Activated CD4-positive, alpha-beta T cell treated with anti-CD3 and anti-CD28 coated beads, Interleukin-2, amount 50 U/mL, for 4 hours (primary cell): ENCODE measurements at places on chromosomes 2 and 18.

DNA sequence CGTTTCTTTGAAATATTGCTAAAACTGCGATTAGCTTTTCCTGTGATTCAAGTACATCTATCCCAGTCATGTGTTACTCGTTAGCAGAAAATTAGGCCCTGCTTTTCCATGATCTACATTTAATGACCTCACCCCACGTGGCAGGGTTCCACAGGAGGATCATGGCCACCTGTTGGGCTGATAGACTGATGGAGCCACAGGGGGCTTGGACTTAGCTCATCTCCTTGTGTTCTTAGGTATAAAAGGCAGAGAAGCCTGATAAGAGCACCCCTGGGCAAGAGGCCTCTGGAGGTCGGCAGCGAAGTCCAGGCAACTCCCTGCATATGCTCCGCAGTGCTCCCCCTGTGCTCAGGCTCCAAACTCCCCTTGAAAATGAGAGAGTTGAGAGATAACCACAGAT, 12.9 kb downstream of the FZD7 start:
- DNase-seq: no peak

- no peak for DNase-seq
Observed at GRCh38 chr2:237458519-237458918, 28.5 kb upstream of the MLPH start.

- DNase-seq: no peak
Observed at GRCh38 chr2:9008951-9009664, 5.6 kb upstream of the MBOAT2 start.

GRCh38 chr2:30201990-30202389, 29.3 kb upstream of the LBH start:
- no peak for DNase-seq

- no peak for DNase-seq
Observed at GRCh38 chr2:195763866-195764265, 106.8 kb downstream of the SLC39A10 start.

DNA sequence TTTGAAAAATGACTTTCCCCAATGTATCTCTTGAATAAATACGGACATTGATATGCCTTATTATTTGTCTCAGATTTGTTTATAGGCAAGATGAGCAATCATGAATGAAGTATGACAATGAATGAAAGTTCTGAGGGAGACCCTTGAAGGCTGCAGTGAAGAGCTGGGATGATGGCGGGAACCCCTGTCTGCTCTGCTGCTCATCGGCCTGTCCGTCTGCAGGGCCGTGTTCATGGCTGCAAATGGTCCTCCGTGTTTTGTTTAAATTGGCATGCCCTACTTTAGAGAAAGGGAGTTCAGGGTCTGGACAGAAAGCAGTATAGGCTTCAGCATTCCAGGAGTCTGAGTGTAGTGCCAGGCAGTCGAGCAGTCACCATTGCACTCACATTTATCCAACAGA, 1.2 kb upstream of the HS1BP3 start:
- no peak for DNase-seq

GRCh38 chr2:96260387-96261260, 5.2 kb downstream of the TMEM127 start:
- DNase-seq: no peak

DNA sequence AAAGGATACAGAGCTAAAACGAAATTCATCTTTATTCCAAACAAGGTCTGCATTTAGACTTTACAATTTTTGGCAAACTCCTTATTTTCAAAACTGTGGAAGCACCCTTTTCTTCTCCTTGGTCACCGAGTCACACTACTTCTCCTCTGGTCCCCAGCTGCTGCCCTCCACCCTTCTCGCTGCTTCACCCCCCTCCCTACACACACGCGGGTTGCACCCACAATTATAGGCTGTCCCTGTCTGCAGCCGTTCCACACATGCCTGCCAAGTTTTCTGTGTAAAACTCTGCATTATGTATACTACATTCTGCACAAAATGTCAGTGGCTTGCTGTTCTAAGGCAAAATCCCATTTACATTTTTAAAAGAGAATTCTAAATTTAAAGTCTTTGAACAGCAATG, 63.5 kb downstream of the PTPN2 start:
- no peak for DNase-seq

DNA sequence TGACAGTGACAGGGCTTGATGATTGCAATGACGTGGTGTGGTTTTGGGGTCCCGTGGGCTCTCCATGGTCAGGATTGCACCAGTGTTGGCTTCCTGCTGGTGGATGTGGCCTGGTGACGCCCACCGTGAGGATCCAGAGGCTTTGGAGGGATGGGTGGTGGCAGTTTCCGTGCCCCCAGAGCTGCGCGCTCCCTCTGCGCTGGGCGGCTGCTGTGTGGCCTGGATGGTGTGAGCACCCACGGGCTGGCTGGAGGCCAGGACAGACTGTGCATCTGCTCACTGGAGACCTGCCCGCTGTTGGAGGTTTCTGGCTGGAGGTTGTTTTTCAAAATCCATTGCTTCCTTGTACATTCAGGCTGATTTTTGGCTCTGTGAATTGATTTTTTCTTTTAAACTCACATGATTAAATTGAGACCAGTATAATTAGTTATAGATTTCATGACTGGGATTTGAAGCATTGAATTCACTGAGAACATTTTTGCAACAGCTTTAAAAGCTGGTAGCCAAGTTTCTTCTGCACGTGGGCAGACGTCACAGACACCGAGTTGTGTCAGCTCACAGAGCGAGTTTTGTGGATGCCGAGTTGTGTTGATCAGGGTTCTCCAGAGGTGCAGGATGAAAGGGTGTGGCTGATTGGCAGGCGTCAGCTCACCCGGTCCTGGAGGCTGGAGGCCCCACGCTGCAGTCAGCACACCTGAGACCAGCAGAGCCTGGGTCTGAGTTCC, 72.7 kb downstream of the KCNG2 start:
- no peak for DNase-seq

- DNase-seq: peak; percentile 99
Observed at GRCh38 chr2:11154923-11155380, 315 bp upstream of the SLC66A3 start.

- no peak for DNase-seq
Observed at GRCh38 chr2:20511130-20511529, 64.3 kb downstream of the RHOB start.

GRCh38 chr2:10835052-10835970, 22.7 kb upstream of the PDIA6 start:
- peak; percentile 69 for DNase-seq

GRCh38 chr2:180412219-180412618, 405.1 kb upstream of the CWC22 start:
- DNase-seq: no peak

DNA sequence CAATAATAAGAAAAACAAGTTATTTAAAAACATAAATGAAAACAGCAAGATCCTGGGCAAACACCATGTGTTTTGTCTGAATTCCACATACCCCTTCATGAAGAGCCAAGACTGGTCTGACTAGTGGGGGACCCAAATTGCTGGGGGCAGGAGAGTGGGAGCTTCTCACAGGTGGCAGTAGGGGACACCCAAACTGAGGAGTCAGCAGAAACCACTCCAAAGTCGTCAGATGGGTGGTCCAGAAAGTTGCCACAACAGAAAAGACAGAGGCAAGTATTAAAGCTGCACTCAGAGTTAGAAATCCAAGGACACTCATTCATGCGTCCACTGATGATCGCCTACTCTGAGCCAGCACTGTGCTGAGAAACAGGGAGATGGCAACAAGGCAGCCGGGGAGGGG, 12.3 kb upstream of the LCLAT1 start:
- DNase-seq: no peak

DNA sequence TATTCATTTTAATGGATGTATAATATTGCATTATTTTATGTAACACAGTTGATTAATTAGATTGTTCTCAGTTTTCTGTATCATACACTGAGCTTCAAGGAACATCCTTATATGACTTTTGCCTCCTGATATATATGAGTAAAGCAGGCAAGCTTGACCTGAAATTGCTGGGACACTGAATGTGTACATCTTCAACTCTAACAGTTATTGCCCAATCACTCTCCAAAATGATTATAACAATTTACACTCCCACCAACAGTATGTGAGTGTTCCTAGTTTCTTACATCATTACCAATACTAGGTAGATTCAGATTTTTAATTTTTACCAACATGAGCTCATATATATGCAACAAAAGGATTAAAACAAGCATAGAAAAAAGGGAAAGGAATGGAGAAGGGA, 379.4 kb downstream of the SETBP1 start:
- no peak for DNase-seq

GRCh38 chr18:23424616-23425015, 28.5 kb upstream of the RIOK3 start:
- no peak for DNase-seq

DNA sequence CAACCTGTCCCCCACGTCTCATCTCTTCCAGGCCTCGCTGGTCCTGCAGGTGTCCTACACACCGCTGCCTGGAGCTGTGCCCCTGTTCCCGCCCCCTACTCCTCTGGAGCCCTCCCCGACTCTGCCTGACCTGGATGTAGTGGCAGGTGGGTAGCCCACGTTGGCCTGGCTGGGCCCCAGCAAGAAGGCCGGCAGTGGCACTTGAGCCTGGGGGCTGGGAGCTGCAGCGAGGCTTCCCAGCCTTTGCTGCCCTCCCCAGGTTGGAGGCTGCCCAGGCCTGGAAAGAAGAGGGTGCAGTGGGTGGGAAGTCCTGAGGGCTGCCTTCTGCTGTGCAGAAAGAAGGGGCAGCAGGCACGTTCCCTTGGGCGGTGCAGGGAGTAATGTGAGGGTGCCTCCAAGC, 58.4 kb downstream of the DYSF start:
- DNase-seq: no peak

DNA sequence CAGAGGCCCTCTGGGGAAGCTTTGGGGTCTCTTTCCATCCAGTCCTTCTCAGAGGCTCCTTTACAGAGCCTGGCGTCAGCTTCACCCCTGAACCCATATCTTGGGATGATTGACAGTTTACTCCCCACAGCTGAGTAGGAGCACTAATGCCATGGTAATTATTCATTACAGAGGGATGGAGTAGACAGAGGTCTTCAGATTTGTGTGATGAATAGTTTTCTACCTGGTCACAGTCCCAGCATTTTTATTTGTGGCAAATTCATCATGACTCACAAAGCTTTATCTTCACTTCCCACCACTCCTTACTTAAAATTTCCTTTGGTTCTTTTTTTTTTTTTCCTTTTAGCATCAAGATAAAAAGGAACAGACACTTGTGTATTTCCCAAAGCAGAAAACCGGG, 104.2 kb downstream of the CCDC85A start:
- DNase-seq: no peak

DNA sequence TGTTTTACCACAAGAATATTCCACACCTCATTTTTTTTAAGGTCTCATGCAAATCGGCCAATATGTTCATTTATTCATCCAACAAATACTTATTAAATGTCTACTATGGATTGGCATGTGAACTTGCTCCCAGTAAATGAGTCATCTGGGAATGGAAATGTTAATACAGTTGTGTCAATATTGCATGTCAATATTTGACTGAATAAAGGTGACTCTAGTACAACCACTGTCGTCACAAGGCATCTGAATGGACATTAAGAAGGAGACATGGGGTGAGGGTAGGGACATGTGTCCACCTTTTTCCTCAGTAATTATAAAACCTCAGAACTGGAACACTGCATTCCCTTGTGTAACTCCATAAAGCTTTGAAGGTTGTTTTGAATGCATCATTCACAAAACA, 365.4 kb downstream of the ADCYAP1 start:
- DNase-seq: no peak

DNA sequence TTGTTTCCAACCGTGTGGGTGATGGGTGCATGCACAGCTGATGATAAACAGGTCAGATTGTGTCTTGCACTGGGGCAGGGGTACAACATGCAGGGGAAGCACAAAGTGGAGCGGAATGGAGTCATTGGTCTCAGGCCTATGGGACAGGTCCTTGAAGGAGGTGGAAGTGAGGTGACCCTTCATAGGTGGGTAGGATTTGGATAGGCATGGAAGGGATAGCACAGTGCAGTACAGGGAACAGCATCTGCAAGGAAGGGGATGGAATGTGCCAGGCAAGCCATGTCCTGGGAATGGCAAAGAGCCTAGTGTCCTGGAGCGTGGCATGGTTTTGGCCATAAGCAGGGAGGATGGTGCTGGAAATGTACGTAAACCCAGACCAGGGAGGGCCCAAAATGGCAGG, 143.9 kb downstream of the CAPN13 start:
- no peak for DNase-seq

- DNase-seq: no peak
Observed at GRCh38 chr2:25655316-25655715, 18.1 kb downstream of the DTNB start.

GRCh38 chr2:217438136-217438535, 564.7 kb downstream of the TNS1 start:
- no peak for DNase-seq

- no peak for DNase-seq
Observed at GRCh38 chr2:64267699-64268098, 123.5 kb upstream of the PELI1 start.

- no peak for DNase-seq
Observed at GRCh38 chr18:55003695-55004094, 44.4 kb upstream of the CCDC68 start.

- DNase-seq: no peak
Observed at GRCh38 chr2:150729495-150729955, 242.1 kb upstream of the RND3 start.

GRCh38 chr2:95010718-95011117, 14.8 kb upstream of the MAL start:
- no peak for DNase-seq

DNA sequence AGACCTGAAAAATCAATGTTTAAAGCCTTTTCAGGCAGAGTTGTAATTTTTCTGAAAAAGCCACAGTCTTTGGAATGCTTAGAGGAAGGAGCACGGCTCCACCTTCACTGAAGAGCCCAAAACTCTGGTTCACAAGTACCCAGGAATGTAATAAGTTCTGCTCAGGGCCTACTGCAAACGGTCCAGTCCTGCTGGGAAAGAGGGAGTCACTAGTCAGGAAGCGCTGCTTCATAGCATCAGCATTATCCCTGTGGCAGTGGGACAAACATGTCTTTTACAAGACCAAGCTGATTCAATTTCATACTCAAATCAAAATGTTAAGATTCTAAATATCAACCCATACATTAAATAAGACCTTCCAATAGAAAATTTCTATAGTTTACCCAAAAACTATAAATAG, 152.9 kb upstream of the PGAP1 start:
- DNase-seq: no peak

GRCh38 chr18:27363872-27364271, 178.8 kb upstream of the CHST9 start:
- no peak for DNase-seq

DNA sequence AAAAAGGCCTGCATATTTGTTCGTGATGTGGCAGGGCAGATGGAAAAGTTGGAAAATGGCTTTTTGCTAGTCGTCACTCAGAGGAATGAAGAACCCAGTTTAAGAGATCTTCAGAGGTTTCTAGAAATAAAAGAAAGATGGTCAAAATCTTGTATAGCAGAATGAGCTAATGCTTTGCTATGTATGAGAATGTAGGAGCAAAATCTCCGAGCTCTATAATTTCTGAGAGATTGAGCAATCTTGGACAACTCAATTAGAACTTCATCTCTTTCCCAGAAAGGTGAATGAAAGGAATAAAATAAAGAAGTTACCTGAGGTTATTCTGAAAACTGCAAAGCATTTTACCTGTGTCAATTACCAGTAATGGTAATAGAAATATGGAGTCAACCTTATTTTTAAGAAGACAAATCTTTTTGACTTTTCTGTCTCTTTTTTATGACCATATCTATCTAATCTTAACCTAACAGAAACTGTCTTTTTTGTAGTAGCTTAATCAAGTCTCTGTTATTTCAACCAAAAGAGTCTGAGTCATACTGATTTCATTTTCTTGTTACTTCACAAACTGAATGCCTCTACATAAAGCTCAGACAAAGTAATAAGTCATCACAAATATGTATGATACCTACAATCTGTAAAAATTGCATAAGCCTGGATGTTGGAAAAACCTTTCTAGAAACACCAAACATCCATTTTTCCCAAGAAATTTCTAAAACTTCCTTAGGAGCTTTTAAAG, 32.5 kb downstream of the CCDC68 start:
- no peak for DNase-seq

GRCh38 chr18:3510024-3510423, 60.1 kb downstream of the TGIF1 start:
- DNase-seq: no peak
